ENCODE measurements at places on chromosomes 1 and 21.

GRCh38 chr1:231584921-231585320 lies 41.7 kb upstream of the DISC1 start:
- no peak for DNase-seq

DNA sequence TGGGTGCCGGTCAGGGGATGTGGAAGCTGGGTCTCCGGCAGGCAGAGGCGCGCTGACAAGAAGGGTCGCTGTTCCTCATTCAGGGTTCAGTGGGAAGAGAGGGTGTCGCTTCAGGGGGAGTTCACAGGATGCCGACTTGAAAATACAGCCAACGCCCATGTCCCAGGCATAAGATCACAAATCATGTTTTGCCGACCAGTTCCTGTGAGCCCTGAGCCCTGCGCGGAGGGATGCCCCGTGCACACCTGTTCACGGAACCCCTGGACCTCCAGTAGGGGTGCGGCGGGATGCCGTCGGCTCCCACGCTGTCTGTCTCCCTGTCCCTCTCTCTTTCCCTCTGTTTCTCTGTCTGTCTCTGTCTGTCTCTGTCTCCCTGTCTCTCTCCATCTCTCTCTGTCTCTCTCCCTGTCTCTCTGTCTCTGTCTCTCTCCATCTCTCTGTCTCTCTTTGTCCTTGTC lies 26.8 kb downstream of the TP73 start:
- no peak for DNase-seq

- DNase-seq: no peak
These were observed 150.3 kb upstream of the SGIP1 start for GRCh38 chr1:66383611-66384010.

GRCh38 chr1:34131396-34132160 lies 33.5 kb downstream of the CSMD2 start:
- DNase-seq: no peak

DNA sequence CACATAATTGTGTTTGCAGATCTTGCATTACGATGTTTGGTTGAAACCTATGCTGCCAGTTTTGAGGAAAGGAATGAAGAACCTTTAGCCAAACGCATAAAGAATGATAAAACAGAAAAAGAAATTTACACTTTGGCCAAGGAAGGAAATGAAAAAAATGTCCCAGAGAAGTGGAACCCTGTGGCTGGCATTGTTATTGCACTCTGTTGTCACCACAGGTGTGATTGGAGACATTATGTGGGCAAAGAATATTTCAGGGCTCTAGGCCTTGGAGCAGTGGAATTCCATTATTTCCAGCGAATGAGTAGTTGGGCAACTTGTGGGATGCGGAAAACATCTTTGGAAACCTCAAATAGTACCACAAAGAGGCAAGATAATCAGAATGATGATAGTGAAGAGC lies 14.9 kb downstream of the TRMT13 start:
- no peak for DNase-seq

DNA sequence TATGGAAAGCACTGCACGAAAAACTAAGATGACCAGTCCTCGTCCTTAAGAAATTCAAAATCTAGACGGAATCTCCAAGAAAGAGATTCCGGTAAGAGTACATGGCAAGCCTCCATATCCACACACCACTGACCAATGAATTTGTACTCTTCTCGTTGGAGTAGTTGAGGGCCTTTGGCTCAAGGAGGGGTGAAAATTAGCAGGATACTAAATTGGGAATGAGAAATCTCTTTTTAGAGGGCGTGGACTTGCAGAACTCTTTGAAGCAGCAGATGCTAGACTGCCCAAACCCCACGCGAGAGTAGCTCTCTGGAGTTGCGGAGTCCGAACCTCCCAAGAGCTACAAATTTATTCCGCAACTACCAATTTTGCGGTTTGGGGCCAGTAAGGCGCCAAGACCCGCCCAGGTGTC lies 872 bp upstream of the PPP2R5A start:
- DNase-seq: no peak

DNA sequence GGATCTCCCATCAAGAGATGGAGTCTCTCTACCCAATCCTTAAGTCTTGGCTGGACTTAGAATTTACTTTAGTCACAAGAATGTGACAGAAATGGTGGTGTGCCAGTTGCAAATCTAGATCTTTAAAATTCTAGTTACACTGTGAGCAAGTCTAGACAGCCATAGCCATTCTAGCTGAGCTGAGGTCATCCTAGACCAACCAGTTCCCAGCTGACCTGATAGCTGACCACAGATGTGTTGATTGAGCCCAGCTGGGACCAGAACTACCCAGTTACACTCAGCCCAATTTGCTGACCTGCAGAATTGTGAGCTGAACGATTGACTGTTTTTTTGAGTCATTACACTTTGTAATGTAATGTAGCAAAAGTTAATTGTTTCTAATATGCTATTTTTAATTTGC lies 251.8 kb downstream of the ADGRL2 start:
- DNase-seq: no peak

DNA sequence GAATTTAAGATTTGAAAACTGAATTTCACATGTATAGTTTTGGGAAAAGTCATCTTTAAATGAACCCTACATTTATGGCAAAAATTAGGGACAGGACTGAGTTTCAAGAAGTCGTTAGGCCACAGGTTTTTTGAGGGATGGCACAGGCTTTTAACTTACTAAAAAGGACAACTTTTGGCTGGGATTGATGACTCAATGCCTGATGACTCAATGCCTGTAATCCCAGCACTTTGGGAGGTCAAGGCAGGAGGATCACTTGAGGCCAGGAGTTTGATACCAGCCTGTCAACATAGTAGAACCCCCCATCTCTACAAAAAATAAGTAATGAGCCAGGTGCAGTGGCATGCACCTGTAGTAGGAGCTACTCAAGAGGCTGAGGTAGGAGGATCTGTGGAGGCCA lies 15.9 kb downstream of the UCK2 start:
- DNase-seq: no peak

DNA sequence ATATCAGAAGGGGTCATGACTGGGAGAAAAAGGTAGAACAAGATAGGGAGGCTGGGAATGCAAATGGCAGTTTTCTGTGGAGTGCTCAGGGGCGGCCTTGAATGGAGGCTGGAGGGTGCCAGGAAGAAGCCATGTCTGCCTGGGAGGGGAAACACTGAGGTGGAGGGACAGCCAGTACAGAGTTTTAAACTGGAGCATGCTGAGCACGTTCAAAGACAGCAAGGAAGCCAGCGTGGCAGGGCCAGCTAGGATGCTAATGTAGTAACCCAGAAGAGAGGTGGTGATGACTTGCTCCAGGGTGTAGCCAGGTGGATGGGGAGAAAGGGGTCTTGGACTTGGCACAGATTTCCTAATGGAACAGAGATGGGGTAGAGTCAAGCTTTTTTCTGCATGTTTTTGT lies 445.8 kb upstream of the VAMP3 start:
- DNase-seq: no peak

DNA sequence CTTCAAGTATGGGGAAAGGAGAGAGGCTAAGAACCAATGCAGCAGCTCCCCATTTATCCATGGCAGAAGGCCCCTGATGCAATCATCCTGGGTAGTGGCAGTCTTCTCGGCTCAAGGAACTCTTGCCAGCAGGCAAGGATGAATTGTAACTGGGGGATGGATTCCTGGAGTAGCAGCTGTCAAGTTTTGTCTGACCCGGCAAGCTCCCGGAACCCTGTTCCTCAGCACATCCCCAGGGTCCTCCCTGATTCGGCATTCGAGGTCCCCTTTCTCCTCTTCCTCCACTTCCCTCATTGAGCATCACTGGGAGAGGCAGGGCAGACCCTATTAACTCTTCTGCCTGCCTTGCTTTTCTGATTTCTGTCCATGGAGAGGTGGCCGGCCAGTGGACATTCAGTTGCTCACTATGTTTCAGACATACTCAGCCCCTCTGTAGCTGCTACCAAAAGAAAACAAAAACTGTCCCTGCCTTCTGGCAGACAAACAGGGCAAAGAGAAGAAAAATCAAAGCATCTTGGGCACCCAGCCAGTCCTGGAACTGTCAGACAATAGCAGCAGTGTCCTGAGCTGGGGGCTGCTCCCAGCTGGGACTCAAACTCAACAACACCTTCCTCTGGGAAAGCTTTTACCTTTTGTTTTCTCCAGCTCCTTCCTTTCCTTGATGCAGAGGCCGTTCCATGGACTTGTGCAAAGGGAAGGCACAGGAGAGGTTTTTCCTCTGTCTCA lies 5.6 kb upstream of the PTCH2 start:
- no peak for DNase-seq

DNA sequence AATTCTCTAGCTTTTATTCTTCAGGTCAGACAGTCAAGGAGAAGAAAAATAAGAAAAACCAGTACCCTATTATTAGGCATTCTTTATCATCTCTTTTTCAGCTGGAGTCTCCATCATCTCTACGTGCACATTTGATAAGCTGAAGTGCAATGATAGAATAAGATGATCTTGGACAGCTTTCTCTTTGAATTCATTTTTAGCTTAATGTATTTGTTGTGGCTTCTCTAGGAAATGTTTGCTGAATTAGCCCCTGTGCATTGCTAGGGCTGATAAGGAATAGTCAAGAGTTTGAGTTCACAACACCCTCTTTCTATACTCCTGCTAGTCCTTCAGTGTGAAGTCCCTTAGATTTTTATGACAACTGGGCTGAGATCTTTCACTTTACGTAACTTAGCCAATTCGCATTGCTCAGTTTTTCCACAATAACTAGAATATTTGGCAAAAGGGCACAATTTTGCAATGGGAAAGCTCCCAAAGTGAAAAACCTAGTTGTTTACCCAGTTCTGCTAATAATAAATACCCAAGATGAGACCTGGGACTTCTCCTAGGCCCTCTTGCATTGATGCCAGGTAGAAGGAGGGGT lies 7.0 kb upstream of the KCNJ15 start:
- no peak for DNase-seq

DNA sequence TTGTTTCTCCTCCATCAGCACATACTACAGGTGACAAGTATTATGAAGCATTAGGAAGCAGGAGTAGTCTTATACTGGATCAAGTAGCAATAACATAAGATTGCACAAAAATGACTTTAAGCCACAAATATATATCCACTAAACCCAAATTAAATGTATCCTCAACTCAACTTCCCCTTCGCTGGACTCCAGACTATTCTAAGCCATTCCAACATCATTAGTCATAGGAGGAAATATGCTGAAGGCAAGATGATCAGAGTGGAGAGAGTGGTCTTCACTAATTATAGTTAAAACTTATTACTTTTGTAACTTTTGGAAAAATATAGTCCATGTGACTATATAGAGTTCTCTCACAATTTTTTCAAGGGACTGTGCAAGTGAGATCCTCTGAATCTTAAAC lies 390.7 kb upstream of the ZP4 start:
- no peak for DNase-seq

DNA sequence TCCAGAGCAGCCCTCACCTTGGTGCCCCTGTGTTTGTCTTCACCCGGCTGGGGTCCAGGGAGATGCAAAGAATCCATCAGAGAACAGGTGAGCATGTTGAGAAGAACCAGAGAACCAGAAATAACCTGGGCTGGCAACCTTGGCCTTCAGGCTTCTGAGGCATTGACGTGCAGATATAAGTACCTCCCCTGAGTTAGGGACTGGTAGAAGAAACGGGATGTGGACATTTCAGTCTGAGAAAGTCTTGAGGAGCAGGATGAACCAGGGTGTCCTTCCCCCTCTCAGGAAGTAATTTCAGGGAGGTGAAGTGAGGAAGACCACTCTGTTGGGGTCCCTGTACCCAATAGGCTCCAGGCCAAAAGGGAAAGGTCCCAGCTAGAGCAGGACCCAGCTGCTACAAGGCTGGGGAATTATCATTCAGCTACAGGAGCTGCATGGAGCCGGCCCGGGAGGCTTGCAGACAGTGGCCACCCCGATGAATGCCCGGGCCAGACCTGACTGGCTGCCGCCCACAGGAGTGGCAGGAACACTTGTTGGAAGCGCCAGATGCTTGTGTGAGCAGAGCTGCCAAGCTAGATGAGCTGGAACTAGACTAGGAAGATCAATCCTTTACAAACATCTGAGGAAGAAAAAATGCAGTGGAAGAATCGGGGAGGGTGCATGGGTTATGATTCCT lies 1.7 kb upstream of the AURKAIP1 start:
- no peak for DNase-seq
